ENCODE measurements at places on chromosomes 3 and 15. TPM values are rescaled to one million over a fixed set of nuclear protein-coding genes. Genes with fewer than 3 reads are reported as not detected.

- DNase-seq, result no peak
Measured at GRCh38 chr15:32803631-32804030, 85.8 kb downstream of the GREM1 start.

- DNase-seq, result peak; percentile 44
Measured at GRCh38 chr3:124032311-124032880, 40.5 kb upstream of the ROPN1 start.

DNA sequence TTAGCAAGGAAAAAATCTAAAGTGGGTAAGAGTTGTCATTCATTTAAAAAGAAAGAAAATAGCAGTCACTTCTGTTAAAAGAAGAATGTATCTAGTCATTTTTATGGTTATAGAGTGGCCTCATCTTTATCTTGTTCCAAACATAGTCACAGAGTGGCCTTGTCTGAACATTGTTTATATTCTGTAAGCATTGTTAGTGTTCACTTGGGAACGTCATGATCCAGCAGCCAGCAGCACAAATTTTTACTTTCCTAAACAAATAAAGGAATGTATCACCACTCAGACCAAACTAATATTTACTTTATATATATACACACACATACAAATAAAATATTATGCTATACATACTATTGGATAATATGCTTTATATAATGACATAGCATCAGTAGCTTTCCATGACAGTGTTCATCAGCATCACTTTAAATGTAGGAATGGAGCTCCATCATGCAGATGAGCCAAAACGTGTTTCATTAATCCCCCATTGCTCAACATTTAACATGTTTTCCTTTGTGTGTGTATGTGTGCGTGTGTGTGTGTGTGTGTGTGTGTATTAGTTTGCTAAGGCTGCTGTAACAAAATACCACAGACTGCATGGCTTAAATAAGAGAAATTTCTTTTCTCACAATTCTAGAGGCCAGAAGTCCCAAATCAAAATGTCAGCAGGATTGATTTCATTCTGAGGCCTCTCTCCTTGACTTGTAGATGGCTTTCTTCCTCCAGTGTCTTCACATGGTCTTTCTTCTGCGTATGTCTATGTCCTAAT, 39.6 kb upstream of the GYG1 start:
- no peak for DNase-seq

DNA sequence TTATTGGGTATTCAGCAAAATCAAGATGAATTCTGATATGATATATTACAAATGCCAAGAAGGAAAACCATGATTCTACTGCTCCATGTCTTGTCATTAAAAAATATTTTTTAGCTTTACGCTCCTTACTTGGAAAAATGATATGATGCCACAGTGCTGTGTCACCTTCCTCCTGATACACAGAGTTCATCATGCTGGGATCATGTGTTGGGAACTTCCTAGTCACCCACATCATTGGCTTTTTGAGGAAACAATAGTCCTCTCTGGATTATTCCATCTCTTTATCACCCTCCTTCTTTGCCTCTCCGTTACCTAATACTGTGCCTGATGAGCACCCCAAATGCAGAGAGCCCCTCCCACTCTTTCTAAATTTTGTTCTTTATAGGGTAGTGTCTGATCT, 94.3 kb upstream of the PFN2 start:
- DNase-seq, result no peak

DNA sequence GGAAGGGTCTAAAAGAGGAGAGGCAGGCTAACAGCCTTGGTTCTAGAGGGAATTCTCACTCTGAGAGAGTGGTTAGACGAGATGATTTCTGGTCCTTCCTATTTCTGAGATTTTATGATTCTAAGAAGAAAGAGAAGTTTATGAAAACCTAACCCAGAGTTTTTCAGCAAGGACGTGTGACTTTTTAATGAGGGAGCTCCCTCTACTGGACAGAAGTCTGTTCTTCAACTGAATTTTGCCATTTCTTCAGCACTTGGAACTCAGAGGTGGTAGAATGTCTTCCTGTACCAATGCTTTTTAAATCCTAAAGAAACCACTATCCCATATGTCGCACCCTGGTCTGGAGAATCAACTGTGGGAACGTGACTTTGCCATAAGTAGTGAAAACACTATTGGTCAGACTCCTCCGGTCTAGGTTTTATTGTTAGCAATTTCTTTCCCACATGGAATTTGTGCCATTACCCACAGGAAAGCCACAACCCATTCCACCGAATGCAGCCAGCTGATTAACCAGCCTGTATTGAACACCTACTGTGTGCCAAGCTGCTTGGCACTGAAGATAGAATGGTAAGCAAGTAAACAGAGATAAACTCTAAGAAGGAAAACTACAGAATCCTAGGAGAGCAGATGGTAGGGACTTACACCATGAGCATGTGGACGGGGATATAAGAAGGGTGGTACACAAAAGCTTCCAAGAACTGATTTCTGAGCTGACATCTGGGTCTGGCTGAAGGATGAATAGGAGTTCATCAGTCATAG, 199.5 kb upstream of the LMCD1 start:
- DNase-seq, result peak; percentile 17

The ADAMTS9 gene
- total RNA-seq, result 20.5 TPM

The GOLGA6L4 gene
- total RNA-seq, result 2.0 TPM

DNA sequence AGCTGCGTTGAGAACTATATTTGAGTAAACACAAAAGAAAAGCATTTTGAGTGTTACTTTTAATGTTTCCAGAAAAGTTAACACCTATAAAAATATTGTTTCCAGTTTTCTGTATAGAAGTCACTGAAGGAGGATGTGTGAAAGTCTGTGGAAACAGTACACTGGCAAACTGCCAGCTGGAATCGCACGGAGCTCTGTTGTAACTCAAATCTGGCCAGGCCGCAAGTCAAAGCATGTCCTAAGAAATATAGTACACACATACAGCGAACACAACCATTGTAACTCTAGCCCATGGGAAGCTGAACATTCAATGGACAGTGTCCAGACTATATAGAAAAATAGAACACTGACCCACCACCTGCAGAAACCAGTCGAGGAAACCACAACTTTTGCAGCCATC, 657.2 kb downstream of the FHIT start:
- peak; percentile 41 for DNase-seq

The SCAP gene
- total RNA-seq, result 107 TPM

DNA sequence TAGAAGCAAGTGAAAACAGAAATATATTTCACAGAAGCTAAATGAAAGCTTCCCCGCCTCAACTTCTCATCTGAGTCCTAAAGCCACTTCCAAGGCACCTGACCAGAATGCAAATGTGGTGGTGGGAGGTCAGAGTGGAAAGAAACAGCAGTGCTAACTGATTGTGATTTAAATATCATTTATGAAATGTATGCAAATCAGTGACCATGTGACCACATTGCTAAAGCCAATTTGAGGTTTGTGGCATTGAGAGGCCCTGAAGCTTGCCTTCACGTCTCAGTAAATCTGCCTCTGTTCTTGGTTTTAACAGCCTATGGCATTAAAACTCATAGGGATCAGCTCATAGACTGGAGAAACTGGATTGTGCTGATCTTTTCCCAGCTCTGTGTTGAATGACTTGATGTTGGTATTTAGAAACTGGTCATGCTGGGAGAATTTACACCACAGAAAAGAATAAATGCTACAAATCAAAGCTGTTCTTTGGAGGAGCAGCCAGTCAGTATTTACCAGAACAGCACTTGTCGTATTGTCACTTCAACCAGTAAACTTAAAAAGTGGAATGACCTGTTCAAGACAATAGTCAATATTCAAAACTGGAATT, 481.4 kb upstream of the ALCAM start:
- no peak for DNase-seq

The TMC3 gene
- not detected for total RNA-seq

The RRP9 gene
- 15.7 TPM for total RNA-seq

The GPR171 gene
- total RNA-seq, result 1.3 TPM

DNA sequence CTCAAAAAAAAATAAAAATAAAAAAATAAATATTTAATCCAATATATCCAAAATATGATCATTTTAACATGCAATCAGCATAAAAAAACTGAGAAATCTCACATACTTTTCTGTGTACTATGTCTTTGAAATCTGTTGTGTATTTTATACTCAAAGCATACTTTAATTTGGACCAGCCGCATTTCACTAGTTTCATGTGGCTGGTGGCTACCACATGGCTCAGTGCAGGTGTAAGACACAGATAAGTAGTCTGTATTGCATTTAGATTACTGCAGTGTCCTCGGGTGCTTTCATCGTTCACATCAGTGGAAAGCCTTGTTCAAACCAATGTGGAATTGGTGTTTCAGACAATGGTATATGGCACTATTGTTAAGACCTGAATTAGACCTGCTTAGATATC, 11.0 kb downstream of the CRTC3 start:
- DNase-seq, result no peak

The PAQR5 gene
- total RNA-seq, result 27.7 TPM

- no peak for DNase-seq
Measured at GRCh38 chr3:39453134-39453533, 14.3 kb upstream of the MOBP start.

The ECE2 gene
- not detected for total RNA-seq

The SLC9C1 gene
- 0.34 TPM for total RNA-seq

- no peak for DNase-seq
Measured at GRCh38 chr3:161108840-161109239, 3.7 kb upstream of the B3GALNT1 start.

GRCh38 chr3:69115731-69116130, 6.7 kb downstream of the LMOD3 start:
- no peak for DNase-seq
